ENCODE measurements at places on chromosomes 2 and 18.

- no peak for DNase-seq
Measured at GRCh38 chr2:174902506-174903263, 102.5 kb downstream of the CHN1 start.

- DNase-seq, result no peak
Measured at GRCh38 chr2:2123238-2123637, 207.8 kb downstream of the MYT1L start.

DNA sequence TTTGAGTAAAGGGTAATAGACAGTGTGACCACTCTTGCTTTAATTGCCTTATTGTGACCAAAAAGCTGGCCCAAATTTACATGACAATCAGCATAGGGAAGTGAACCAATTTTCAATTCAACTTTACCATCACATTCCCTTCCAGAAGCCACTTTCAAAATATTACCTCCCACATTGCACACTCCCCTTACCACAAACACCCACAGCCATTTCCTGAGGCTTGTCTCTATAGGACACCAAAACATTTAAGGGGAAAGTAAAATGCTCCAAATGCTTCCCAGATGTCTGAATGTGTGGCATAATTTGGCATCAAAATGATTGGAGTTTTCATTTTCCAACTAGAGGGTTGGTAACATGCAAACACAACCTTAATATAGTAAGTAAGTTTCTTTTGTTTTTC, 616.1 kb downstream of the SLC4A3 start:
- DNase-seq, result no peak

GRCh38 chr18:3493501-3494244, 43.7 kb downstream of the TGIF1 start:
- DNase-seq, result no peak
